ENCODE measurements at places on chromosomes 7 and 10.

DNA sequence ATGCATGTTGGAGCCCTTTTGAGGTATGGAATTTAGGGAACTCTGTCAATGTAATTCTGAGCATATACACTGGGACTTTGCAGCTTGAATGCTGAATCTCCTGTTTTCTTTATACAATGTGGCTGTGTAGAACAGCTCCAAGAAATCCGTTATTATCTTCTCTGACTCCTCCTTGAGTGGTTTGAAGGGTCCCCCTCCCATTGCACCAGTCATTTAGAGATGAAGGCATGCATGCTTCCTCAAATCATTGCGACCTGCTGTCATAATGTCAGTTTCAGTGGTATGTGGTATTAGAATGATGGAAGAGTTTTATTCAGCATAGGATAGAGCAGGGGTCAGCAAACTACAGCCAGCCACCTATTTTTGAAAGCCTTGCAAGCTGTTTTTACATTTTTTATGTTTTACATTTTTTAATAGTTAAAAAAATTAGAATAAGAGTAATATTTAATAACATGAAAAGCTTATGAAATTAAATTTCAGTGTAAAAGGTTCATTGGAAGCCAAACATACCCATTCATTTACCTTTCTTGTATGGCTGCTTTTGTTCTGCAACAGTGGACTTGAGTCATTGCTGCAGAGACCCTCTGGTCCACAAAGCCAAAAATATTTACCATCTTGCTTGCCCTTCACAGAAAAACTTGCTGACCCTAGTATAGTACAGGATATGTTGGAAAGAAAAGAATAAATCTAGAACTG is 8.1 kb downstream of the STK17A start:
- DNase-seq = peak; percentile 35

GRCh38 chr7:5713124-5713912 is 68.1 kb downstream of the RNF216 start:
- no peak for DNase-seq

- DNase-seq = no peak
These were observed 464.5 kb downstream of the ARL4A start for GRCh38 chr7:13151978-13152377.

DNA sequence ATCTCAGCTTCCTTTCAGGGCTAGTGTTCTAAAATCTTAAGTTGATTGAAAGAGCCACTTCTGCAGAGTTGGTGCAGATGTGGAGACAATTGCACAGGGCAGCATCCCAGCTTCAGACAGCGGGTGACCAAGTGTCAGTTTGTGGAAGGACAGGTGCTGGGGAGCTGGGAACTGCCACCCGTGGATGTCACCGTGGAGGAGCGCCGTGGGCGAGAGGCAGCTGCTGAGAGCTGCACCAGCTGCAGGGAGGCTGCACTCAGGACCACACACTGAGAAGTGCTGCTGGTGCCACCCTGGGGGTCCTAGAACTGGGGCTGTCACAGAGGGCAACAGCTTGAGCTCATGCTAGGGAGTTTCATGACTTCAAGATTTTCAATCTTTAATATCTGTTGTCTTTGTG is 543.0 kb upstream of the FZD8 start:
- DNase-seq = no peak

GRCh38 chr10:28879875-28880682 is 202.8 kb downstream of the BAMBI start:
- DNase-seq = no peak

GRCh38 chr10:14945108-14945507 is 8.8 kb downstream of the DCLRE1C start:
- DNase-seq = no peak

DNA sequence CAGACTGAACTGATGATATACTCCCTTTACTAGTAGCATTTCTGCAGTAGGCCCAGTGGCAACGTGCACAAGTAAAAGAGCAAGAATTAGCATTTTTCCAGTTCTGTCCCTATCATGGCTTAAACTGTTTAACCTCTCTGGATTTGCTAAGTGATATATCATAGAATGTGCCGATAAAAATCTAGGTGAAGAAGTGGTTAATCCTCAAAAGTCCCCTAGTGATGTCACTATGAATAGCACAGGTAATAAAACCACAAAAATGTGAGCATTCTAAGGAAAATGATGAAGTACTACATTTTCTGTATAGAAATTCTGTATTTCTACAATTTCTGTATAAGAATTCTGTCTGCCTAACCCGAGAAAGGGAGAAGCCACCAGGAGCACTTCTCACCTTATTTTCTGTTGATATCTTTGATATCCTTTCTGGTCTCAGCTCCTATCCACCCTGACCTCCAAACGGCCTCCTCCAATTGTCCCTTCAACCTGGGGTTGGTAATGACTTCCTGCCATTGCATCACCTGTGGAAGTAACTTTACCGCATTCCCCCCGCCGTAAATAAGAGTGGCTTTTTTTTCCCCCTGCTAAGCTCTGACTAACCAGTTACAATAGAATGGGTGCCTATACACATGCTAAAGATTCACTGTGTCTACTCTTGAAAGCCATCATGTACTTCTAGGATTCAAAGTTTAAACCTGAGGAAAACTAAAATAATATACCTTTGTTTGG is 155.9 kb upstream of the ASAH2 start:
- no peak for DNase-seq

DNA sequence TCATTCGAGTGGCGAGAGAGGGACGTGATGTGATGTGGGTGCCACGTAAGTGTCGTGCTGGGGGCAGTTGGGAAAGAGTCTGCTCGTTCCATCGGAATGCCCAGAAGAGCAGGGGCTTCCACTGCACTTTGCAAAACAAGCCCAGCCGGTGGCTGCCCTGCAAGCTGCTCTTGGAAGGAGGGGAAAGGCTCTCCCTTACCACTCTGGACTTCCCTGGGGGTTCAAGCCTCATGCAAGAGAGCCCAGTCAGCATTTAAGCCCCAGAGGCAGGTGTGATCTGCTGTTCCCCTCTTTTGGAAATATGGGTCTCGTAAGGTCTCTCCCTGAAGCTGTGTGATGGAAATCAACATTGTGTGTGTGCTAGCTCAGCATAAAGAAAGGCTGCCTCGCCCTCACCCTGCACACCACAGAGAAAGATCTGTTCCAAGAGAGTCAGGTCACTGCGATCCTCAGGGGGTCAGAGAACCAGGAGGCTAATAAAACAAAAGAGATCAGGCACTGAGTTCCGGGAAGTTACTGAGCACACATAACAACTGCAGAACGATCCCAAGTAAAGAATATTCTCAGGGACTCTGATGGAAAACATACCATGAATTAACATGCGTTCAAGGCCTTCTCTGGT is 212.5 kb downstream of the ADAM12 start:
- no peak for DNase-seq

DNA sequence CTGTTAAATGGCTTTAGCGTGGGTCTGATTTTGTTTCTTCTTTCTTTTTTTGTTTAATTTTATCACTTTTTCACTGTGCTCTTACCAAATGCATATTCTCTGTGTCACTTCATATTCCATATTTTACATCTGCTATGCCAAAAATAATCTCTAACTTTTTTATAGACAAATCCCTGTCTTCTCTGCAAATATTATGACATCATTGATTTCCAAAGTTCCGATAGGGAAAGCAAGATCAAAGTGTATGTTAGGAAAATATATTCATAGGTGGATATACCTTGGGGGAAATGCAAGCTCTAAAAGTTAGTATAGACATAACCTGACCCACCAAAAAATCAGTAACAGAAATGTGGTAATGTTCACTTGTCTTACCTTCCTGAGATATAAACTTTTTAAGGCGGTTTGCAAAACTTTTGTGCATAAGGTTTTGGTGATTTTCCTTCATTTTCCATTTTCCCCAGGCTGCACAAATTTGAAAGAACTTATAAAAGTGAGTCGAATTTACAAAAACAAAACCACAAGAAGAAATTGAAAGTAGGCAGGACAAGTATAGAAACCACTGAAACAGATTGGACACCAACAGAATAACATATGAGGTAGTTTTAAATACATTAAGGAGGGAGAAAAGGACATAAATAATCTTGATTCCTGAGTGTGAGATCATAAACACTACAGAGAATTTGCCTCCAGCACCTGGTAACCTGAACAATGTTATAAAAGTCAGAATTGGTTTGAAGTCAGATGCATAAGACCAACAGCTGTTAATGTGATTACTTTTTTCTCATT is 63.1 kb upstream of the TFEC start:
- no peak for DNase-seq

- DNase-seq = no peak
These were observed 21.5 kb upstream of the POM121L12 start for GRCh38 chr7:53013925-53014324.

DNA sequence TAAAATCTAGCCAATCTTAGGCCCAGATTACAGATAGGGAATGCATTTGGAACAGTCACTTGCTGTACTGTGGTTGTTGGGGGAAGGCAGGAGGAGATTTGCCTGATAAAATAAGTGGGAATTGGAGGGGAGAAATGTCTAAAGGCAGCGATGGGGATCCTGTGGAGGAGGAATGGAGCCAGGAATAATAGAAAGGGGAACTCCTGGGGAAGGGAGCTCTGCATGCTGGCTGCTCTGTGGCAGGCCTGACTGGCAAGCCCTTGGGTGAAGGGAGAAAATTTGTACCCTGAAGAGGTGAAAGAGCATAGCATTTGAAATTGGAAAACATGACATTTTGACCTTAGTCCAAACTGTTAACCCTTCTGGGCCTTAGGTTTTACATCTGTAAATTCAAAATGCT is 13.7 kb downstream of the MMP21 start:
- DNase-seq = no peak

DNA sequence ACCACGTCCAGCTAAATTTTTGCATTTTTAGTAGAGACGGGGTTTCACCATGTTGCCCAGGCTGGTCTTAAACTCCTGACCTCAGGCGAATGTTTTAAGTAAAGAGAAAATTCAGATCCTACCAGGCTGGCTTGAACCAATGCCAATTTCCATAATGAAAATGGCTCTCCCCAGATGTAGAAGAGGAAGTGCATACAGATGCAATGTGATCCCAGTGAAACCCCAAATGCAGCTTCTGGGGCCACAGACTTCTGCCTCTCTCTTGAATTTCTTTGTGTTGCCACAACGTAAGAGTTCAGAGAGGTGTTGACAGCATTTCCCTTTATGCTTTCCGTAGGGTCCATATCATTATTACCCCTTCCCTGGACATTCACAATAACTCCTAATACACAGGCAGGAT is 29.6 kb upstream of the GOT1 start:
- no peak for DNase-seq

GRCh38 chr7:93026425-93026824 is 91.4 kb downstream of the SAMD9 start:
- DNase-seq = no peak

DNA sequence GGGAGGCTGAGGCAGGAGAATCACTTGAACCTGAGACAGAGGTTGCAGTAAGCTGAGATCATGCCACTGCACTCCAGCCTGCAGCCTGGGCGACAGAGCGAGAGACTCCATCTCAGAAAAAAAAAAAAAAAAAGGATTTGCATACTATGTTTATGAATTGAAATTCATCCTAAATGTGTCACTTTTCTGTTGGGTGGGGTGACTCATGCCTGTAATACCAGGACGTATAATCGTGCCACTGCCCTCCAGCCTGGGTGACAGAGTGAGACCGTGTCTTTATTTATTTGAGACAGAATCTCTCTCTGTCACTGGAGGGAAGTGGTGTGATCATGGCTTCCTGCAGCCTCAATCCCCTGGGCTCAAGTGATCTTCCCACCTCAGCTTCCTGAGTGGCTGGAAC is 5.8 kb downstream of the ZNF212 start:
- DNase-seq = peak; percentile 37

DNA sequence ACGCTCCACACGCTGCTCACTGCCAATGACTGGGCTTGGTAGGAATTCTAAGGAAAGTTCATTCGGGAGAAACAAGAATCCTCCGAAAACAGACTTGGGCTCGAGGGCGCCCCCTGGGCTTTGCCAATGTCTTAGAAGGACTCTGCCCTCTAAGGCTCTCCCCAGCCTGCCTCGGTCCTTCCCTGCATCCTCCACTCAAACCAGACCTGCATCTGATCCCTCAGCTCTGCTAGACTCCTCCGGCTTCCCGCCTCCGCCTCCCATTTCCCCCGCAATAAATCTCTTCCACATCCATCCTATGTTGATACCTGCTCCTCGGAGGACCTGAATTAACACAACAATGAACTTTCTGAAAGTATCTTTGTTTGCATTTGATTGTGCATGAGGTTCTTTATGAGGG is 177.6 kb downstream of the PLPP4 start:
- no peak for DNase-seq

- DNase-seq = no peak
These were observed 110.7 kb downstream of the SEMA3A start for GRCh38 chr7:84083846-84084245.

- no peak for DNase-seq
These were observed 188.9 kb downstream of the ARHGAP12 start for GRCh38 chr10:31739711-31740110.

DNA sequence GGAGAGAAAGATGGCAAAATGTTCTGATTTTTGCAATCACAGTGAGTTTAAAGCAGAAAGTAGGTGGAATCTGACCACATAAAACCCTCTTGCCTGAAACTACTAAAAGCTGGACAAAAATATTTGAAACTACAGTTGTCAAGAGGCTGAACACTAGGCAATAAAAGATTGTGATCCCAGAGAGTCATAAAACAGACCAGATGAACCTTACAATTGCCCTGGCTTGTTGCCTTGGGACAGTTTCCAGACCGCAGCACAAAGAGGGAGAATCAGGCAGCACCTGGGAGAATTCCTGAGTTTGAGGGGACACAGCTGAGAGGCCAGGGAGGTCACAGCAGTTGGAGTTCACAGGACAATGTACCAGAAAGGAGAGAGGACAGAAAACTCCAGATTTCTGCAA is 107.3 kb upstream of the NANOS1 start:
- DNase-seq = no peak

- DNase-seq = no peak
These were observed 18.0 kb downstream of the FKBP6 start for GRCh38 chr7:73345951-73346350.

DNA sequence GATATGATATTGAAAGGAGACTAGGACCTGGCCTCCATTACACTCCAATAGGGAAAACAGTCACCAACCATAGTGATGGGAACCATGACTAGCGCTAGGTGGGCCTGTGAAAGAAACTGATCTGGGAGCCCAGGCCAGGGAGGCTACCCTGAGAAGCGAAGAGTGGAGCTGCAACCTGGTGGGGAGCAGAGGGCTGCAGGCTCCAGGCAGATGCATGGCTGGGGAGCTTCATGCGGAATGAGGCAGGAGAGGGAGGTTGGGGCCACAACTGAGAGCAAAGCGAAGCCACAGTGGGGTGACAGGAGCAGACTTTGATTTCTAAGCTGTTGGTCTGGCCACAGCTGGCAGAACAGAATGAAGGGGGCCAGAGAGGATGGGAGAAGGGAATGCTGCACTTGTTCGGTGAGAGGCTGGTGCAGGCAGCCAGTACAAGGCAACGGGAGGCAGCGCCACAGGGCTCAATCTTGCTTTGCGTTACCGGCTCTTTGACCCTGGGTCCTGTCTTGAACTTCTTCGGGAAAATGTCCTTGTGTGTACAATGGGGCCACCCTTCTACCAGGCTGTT is 88.4 kb downstream of the TACC2 start:
- no peak for DNase-seq

GRCh38 chr10:78763651-78764395 is 304.9 kb upstream of the ZMIZ1 start:
- DNase-seq = peak; percentile 9

DNA sequence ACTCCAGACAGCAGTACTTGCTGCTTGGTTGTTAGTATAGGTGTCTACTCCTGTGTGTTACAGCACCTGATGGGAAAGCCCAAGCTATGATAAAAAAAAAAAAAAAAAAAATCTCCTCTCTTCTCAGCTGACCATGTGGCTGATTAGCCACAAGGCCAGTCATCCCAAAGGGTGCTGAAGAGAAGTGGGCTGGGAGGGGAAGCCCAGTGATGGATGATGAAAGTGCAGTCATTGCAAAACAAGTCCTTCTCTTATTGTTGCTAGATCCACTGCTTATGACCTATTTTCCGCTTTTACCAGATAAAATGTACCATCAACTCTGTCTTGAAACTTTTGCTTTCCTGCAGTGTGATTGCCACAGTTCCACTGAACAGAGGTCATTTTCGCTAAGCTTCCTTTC is 1092.5 kb upstream of the C7orf33 start:
- DNase-seq = no peak

Data from activated T-cell treated with anti-CD3 and anti-CD28 coated beads for 24 hours (primary cell).